ENCODE measurements at places on chromosomes 2 and 18. TPM values are rescaled to one million over a fixed set of nuclear protein-coding genes. Genes with fewer than 3 reads are reported as not detected.

- no peaks in the 10 kb centered on the region for H3K27me3 ChIP-seq
- peak overlapping the region; percentile 61 for H3K27ac ChIP-seq
- H3K4me3 ChIP-seq: no peak overlapping the region
- H3K4me1 ChIP-seq: peaks cover 32% of the 10 kb centered on the region
- H3K36me3 ChIP-seq: no peaks in the 10 kb centered on the region
Measured at GRCh38 chr18:58205443-58206160, 161.6 kb downstream of the NEDD4L start.

- H3K36me3 ChIP-seq: no peaks in the 10 kb centered on the region
- no peak for DNase-seq
- H3K4me3 ChIP-seq: no peak overlapping the region
- no peaks in the 10 kb centered on the region for H3K4me1 ChIP-seq
- no peaks in the 10 kb centered on the region for H3K27me3 ChIP-seq
- no peak overlapping the region for H3K27ac ChIP-seq
Measured at GRCh38 chr2:143635302-143635701, 506.1 kb downstream of the ARHGAP15 start.

DNA sequence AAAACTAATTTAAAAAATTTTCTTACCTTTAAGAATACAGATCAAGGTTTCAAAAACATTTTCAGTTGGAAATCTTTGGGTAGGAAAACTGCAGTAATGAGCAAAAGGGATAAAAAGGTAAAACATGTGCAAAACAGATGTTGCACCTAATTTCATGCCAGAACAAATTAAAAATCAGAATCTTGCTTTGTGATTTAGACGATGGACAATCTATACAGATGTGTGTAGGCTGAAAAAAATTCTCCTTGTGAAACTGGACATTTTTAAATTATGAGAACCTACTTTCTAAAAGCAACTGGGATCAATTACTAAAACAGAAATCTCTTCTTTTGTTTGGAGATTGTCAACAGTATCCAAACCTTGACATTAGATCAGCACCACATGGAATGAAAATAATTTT, 183.2 kb upstream of the ITGA4 start:
- no peaks in the 10 kb centered on the region for H3K4me1 ChIP-seq
- no peak for DNase-seq
- H3K27me3 ChIP-seq: no peaks in the 10 kb centered on the region
- H3K36me3 ChIP-seq: no peaks in the 10 kb centered on the region
- H3K4me3 ChIP-seq: no peak overlapping the region

FOXI3 gene
- total RNA-seq: not detected

ECEL1 gene
- total RNA-seq: not detected

CDH2 gene
- 78.7 TPM for total RNA-seq

GRCh38 chr2:118832071-118832790, 15.2 kb downstream of the EN1 start:
- H3K27me3 ChIP-seq: peaks cover 57% of the 10 kb centered on the region
- H3K4me1 ChIP-seq: peaks cover 6% of the 10 kb centered on the region
- H3K36me3 ChIP-seq: no peaks in the 10 kb centered on the region
- H3K27ac ChIP-seq: no peak overlapping the region
- no peak overlapping the region for H3K4me3 ChIP-seq

DNA sequence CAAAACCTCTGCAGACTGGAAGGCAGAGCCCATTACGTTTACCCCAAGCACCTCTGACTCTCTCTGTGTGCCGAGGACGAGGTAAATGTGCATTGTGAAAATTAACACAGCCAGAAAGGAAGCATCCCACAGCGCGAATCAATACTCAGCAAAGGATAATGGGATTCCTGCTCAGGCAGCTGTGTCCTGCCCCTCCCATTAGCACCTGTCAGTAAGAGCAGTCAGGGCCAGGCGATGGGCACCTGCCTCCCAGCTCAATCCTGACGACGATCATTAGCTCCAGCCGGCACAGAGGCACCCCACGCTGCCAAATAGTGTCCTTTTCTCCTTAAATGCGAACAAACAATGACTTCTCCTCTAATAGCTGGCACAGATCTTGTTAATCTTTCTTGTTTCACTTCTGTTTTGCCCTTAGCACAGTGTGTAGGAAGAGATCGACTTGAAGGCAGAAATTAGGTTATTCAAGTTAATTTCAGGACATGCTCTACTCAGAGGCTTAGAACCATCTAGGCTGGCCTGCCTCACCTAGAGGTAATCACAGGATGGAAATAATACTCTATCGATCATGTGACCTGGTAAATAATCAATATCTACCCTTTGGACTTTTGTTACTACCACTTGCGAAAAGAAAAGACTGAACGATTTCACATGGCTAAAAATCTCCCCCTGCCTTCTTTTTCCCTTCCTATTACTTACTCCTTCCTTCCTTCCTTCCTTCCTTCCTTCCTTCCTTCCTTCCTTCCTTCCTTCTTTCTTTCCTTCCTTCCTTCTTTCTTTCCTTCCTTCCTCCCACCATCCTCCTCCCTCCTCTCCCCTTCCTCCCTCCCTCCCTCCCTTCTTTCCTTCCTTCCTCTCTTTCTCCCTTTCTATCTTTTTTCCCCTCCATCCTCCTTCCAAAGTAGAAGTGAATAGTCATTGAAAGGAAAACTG, 487.9 kb upstream of the ID2 start:
- H3K27ac ChIP-seq: no peak overlapping the region
- H3K4me1 ChIP-seq: no peaks in the 10 kb centered on the region
- DNase-seq: no peak
- H3K36me3 ChIP-seq: no peaks in the 10 kb centered on the region
- no peak overlapping the region for H3K4me3 ChIP-seq
